ENCODE measurements at places on chromosomes 3 and 15.

DNA sequence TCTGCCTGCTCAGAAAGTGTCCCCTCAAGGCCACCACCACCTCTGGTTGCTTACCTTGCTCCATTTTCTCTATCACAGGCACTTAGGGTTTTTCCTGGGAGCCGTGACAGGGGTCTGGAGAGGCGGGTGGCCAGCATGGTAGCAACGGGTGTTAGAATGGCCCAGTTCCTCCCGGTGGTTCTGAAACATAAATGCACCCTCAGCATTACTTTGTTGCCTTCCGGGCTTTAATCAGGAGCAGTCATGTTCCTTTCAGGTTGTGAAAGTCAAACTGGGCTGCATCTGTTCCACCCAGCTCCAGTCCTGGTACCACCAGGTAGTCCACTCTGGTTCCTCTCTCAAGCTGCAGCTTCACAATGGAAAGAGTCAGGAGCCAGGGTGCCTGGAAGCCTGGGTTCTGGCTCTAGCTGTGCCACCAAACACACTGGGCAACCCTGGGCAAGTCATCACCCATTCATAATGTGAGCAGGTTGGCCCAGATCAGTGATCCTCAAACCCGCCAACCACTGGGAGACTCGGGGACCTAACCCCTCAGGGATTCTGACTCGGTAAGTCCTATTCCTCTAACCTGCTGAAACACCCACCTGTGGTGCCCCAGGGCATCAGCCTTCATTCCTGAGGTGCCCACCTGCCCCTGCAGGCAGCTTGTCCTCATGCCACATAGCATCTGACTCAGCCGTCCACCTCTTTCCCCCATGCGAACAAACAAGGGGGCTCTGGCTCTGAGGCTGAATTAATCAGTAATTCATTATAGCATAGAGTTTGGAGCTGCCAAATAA, 9.3 kb downstream of the BDH1 start:
- no peak for DNase-seq

DNA sequence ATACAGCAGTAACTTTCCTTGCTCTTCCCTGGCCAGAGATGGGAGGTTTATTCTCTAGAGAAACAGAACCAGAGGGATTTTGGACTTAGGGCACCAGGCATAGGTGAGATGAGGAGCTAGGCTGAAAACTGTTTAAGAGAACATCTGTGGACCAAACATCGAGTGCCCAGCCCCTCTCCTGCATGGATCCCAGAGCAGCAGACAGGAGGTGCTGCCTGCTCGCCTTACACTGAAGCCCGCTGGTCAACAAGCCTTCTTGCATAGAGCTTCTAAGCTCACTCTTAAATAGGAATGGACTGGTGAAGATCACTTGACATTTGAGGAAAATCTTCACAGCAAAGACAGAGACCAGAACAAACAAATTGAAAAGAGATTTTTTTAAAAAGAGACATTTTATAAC, 41.2 kb downstream of the PARP15 start:
- DNase-seq, result no peak

- no peak for DNase-seq
Observed at GRCh38 chr3:162740941-162741596, 1244.5 kb downstream of the OTOL1 start.

- no peak for DNase-seq
Observed at GRCh38 chr15:43498990-43499389, 6.0 kb upstream of the TP53BP1 start.

DNA sequence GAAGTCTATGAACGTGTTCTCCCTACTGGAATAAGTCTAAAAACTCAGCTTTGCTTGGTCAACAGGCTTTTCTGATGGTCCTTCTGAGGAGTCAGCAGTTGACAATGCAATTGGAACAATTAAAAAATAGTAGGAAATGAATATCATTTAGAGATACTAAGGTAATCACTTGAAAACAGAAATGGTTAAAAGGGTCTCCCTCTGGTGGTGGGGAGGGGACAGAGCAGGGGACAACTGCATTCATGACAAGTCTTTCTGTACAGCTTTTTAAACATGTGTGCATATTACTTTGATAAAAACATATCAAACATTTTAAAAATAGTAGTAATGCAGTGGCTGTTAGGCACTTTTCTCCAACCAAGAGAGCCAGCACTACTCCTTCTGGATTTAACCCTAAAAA, 119.9 kb upstream of the FHIT start:
- DNase-seq, result peak; percentile 1

DNA sequence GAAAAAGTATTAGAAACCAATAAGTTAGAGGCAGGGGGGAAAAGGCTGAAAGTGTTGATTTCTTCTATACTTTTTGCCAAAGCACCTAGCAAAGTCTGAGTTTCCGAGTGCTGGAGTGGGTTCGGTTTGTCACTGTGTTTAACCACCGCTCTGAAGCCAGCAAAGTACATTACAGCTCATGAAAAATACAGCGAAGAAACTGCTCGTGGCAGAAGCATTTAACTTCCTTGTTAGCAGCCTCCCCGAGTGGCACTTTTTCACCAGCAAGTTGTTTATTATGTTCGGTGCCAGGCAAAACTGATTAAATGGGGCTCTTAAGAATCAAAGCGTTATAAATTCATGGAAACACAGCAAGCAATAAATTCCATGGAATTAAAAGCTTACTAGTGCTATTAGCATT, 313.6 kb downstream of the FOXP1 start:
- no peak for DNase-seq

- no peak for DNase-seq
Observed at GRCh38 chr3:169659820-169660674, 3.5 kb downstream of the MECOM start.

DNA sequence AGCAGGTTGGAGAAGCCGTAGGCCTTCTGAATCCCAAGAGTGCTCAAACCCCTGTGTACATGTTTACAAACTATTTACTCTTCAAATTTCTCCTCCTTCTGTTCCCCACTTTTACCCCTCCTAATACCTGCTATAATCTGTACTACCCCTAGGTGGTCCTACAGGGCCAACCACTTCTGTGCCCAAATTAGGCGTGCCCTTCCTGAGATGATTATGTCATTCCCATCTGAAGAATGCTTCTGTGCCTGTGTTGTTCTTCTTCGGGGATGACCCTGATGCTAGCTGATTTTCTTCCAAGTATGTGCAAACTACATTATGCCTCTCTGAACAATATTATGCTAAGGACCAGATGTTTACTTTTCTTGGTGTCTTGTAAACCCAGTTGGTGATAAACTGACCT, 20.5 kb downstream of the RBP2 start:
- no peak for DNase-seq

GRCh38 chr3:182440101-182440500, 353.2 kb upstream of the ATP11B start:
- DNase-seq, result no peak

DNA sequence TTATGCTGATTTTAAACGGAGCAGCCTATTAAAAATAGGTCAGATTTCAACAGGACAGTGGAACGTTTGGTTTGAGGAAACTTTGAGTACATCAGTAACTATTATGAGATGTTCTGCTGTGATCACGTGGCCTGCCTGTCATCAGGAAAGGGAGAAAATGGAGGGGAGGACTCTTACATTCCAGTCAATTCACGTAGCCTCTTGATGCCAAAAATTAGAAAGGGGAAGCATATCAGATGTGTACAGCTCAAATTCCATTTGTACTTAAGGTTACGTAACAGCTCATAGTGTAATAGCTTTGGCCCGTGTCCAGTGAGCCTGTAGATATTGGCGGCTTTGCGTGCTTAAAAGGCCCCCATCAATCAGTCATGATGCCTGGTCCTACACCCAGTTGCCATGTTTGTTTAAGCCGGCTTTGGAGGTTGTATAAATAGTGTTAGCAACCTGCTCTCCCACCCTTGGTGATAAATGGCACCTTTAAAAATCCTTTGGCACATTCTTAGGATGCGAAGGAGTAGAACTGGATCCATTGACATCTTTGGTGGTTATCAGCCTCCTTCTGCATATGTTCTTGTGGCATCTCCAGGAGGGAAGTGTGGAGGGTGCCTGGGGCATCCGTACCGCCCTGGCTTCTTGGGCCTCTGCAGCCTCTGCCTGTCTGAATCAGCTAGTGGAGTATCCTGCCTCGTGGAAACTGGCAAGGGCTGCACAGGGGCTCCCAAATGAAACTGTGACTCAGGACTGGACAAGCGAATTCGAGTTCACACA, 163.9 kb downstream of the THSD4 start:
- DNase-seq, result peak; percentile 96

- no peak for DNase-seq
Observed at GRCh38 chr3:107446706-107447105, 69.5 kb downstream of the CCDC54 start.

DNA sequence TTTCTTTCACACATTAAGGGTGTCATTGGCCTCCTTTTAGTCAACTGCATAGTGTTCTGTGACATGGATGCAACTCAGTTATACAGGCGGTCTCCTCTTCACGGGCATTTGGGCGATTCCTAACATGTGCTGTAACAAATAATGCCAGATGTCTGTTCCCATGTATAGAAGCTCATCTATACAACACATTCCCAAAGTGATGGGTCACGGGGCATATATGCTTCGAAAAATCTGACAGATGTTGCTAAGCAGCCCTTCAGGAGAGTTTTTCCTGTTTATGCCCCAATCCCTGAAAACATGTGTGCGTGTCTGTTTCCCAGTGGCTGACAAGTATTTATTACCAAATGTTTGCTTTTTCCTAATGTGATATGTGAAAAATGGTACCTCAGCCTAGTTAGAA, 25.8 kb downstream of the LRRK1 start:
- no peak for DNase-seq

DNA sequence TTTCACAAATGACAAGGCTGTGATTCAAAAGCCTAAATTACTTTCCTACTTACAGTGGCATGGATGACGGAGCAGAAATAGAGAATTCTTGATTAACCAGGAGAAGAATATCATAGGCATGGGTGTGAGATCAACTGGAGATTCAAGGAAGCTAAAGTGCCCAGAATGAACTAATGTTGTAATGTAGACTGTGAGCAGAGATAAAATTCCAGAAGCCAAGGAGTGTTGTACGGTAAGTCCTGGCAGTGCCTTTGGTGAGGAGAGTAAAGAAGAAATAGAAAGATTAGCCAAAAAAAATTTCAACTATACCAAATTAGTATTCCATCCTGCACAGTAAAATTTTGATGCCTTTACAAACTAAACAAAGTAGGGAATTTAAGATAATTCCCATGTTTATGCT, 75.9 kb downstream of the ZBTB20 start:
- no peak for DNase-seq

- DNase-seq, result no peak
Observed at GRCh38 chr3:154304936-154305335, 19.4 kb downstream of the DHX36 start.

DNA sequence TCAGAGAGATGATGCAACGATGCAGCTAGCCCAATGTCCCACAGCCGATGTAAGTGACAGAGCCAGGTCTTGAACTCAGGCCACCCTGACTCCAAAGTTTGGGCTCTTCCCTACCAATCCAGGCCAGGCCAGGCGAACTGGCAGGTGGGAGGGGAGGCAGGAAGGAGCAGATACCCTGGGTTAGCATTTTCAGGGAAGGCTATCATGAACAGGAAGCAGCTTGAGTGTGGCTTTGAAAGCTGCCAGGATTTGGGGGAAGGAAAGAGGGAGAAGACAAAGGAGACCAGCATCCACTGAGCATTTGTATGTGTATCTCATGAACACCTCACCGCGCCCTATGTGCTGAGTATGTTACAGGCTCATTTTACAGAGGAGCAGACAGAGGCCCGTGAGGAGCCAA, 38.8 kb downstream of the LMCD1 start:
- no peak for DNase-seq

- DNase-seq, result no peak
Observed at GRCh38 chr15:43749690-43750345, 3.6 kb downstream of the PDIA3 start.

- DNase-seq, result no peak
Observed at GRCh38 chr3:185647880-185648210, 61.8 kb downstream of the SENP2 start.

GRCh38 chr15:42457445-42458442, 33.2 kb downstream of the ZNF106 start:
- peak; percentile 59 for DNase-seq

GRCh38 chr3:118766306-118766669, 268.4 kb downstream of the IGSF11 start:
- DNase-seq, result no peak

- no peak for DNase-seq
Observed at GRCh38 chr3:187833375-187833774, 88.1 kb upstream of the BCL6 start.

- no peak for DNase-seq
Observed at GRCh38 chr3:53097887-53098286, 32.3 kb downstream of the RFT1 start.

DNA sequence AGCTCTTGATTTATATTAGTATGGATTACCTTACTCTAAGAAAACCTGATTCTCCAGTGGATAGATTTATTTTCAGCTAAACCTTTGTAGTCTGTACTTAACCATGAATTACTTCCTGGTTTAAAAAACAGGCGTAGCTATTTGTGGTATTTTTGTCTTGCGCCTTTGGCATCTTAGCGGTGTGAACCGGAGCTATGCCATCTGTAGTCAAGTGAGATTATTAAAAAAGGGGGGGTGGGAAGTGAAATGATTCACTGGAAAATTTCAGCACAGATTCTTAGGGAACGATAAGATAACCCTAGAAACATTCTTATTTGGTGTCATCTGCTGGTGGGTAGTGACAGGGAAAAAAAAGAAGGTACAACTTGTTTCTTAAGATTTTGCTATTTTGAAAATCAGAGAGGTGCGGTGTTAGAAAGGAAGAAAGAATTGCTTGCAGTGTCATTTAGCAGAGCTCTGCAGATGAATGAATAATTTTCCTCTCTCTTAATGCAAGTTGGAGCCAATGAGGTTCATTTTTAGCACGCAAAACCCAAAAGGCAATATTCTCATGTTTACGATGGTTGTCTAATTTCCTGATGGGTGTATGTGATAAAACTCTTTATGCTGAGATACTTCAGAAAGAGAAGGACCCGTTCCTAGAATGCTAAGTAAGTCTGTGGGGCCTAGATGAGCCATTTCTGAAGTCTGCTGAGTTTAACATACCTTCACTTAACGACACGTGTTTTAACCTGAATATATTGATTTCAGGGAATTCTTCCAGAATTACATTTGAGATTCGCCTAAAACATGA, 44.0 kb downstream of the PSMD6 start:
- no peak for DNase-seq

DNA sequence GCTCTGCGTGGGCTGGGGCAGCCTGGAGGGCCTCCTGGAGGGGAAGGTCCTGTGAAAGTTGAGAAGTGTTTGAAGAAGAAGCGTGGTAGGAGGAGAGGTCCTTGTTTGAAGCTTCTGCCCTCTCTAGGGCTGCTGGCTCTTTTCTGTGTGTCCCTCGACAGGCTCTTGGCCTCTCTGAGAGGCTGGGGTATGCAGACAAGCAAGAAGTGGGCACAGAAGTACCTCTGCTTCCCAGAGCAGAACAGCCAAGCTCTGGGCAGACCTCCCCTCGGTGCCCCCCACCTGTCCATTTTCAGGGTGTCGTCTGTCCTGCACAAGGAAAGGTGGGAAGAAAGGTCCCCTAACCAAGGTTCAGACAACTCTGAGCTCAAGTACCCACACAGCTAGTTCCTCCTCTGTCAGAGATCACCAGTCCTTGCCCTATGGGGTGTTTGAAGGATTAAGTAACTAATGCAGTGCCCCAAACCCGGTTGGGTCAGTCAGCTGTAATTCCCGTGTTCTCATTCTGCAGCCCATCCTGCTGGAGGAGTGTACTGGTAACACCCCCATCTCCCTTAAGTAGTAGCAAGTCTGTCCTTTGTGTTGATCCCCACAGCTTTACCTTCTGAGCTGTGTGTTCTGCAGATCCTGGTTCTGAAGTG, 6.3 kb downstream of the CSK start:
- no peak for DNase-seq

- DNase-seq, result no peak
Observed at GRCh38 chr3:82386647-82387046, 625.2 kb upstream of the GBE1 start.

All from HS-27A (cell line).